MM.1S (cell line): ENCODE measurements at places on chromosomes 5 and 9.

- no peak for DNase-seq
Measured at GRCh38 chr9:118721276-118721675, 648.0 kb downstream of the BRINP1 start.

DNA sequence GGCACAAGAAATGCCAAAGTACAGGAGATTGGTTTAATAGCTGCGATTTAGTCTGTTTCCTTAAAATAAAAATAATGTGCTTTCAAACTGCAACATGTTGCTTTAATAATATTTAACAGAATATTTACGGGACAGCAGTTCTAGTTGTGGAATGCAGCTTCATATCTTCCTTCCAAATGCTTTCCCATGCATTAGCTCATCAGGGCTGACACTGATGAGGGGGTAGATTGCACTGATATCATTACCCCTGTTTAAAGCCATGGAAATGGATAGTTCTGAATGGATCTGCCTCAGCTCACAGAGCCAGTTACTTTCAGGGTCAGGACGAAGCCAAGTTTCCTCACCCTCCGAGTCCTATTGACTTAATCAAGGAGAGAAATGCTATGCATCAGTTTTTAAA lies 93.2 kb upstream of the OSMR start:
- DNase-seq: no peak

GRCh38 chr5:92761585-92761984 lies 819.4 kb downstream of the NR2F1-AS1 start:
- no peak for DNase-seq

GRCh38 chr5:1636981-1637638 lies 113.3 kb upstream of the LPCAT1 start:
- no peak for DNase-seq

- no peak for DNase-seq
Measured at GRCh38 chr5:64666078-64666477, 24.2 kb upstream of the SHISAL2B start.
